T-helper 9 cell (primary cell): ENCODE measurements at places on chromosomes 1 and 21.

DNA sequence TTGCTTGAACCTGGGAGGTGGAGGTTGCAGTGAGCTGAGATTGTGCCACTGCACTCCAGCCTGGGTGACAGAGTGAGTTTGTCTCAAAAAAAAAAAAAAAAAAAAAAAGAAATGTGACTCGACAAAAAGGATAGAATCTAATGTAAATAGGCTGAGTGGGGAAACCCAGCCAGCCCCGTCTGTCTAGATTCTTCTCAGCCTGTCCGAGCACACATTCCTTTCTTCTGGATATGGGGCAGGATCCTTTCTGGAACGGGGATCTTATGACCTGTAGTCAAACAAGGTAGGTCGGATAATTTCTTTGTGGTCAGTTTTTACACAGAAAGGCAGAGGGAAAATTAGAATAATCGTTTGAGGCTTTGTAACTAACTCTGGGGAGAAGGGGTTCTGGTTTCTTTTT is 74.1 kb downstream of the C21orf91 start:
- DNase-seq, result no peak

DNA sequence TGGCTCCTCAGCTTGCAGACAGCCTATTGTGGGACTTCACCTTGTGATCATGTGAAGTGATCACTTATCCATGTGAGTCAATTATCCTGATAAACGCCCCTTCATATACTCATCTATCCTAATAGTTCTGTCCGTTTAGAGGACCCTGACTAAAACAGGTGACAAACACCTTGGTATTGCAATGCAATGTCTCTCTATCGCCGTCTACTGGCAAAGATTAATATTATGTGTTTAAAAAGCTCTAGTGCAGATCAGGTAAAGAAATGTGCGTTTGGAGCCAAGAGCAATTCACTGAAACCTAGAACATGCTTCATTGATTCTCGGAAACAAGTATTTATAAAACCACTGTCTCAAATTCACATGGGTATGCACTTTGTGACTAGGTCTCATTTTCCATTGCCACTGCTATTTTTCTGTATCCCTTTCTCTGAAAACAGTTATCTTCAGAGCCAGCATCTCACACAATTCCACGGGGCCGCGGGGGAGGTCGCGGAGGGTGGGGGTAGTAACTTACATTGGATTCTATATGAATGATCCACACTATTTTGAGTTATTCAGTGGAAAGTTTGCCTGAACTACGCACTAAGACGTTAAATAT is 554.6 kb upstream of the NCAM2 start:
- no peak for DNase-seq

- no peak for DNase-seq
These were observed 516 bp upstream of the NMNAT2 start for GRCh38 chr1:183418696-183419095.

DNA sequence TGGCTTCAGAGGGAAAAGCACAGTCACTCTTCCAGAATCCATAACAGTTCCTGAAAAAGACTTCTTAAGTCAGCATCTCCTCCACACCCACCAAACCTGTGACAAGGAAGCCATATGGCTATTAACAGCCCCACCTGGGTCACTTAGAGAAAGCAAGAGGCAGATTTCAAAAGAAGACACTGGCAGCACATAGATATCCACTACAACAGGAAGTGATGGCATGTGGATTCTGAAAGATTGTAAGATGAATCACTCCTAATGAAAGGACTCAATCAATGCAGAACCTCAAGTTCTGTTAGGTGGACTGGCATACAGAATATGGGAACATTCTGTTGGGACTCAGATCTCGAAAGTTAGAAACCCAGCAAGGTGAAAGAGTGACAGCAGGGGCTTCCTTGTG is 365.9 kb downstream of the TGFB2 start:
- no peak for DNase-seq

DNA sequence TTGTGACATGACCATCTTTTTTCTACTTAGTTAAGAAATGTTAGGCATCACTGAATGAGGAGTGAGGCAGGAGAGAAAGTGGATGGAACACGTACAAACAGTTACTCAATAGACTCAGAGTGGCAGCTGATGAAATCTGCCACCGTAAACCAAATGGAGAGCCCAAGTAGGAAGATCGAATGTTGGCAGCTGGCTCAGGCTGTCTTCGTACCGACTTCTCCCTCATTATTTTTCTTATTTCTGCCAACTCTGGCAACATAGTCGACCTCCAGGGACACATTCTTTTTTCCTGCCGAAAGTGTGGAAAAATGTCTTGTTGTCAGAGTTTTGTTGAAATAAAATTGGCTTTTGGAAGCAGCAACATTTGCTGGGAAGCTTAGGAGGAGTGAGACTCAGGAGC is 143.3 kb downstream of the GREM2 start:
- DNase-seq, result no peak

GRCh38 chr1:20723159-20723536 is 5.3 kb upstream of the KIF17 start:
- DNase-seq, result no peak

- no peak for DNase-seq
These were observed 29.3 kb downstream of the BATF3 start for GRCh38 chr1:212670301-212670700.

- DNase-seq, result no peak
These were observed 3.1 kb downstream of the TACSTD2 start for GRCh38 chr1:58573705-58574591.

DNA sequence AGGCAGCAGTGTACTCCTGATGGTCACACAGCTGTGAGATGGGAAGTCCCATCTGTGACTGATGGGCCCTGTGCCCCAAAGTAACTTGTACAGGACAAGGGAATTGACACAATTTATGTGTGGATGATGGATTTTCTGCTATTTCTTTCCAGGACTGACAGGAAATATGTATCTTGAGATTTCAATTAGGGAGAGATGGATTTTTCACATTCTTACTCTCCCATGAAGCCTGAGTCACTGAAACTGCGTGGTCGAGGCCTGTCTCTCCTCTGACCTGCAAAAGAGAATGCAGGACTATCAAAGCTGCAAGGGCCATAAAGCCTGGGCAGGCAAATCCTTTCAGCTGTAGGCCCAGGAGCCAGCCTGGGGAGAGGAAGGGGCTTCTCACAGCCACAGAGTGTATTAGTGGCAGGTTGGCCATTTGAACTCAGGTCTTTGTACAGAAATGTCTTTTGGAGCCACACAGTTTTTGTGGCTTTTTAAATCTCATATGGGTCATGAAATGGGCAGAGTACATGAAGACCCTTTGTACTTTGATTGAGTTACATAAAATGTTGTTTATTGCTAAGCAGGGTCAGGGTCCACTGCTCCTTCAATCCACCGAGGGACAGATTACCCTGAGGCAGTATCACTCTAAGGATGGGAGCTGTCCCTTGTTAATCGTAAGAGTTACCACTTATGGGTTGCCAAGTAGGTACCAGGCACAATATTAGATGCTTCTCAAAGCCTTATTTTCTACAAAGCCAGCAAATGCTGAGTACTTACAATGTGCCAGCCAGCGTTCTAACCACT is 14.8 kb downstream of the ALX3 start:
- no peak for DNase-seq

GRCh38 chr1:153359241-153359640 is 1.6 kb downstream of the S100A9 start:
- no peak for DNase-seq

DNA sequence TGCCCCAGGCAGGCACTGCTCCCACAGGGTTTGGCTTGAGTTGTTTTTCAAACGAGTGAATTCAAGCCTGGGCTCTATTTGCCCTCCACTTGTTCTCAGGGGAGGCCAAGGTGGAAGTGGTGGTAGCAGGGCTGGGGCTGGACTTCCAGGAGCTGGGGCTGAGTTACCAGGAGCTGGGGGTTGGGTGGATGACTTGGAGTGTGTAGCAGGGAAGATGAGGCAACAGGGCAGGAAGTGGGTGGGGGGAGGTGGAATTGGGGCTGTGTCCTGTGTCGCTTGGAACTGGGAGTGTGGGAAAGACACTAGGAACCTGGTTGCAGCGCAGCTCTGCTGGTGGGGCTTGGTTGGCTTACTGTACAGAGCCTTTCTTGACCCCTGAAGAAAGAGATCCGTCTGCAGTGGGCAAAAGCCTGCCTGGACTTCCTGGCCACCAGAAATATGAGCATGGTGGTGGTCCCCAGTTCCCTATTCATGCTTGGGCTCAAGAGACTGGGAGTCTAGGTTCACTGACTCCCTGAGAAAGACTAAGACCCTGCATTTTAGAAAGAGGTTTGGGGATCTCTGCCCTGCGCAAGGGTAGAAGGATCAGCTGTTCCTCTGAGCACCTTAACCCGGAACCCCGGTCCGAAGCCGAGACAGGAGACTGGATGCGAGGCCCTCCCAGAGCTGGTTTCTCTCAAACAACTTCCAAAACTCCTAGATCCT is 3.1 kb downstream of the TFAP2E start:
- no peak for DNase-seq

- no peak for DNase-seq
These were observed 115.7 kb upstream of the CACYBP start for GRCh38 chr1:174884038-174884437.
